NCI-H1436 (cell line): ENCODE measurements at places on chromosomes 7 and 10.

- DNase-seq: no peak
Measured at GRCh38 chr10:90136731-90137316, 435.4 kb downstream of the KIF20B start.

DNA sequence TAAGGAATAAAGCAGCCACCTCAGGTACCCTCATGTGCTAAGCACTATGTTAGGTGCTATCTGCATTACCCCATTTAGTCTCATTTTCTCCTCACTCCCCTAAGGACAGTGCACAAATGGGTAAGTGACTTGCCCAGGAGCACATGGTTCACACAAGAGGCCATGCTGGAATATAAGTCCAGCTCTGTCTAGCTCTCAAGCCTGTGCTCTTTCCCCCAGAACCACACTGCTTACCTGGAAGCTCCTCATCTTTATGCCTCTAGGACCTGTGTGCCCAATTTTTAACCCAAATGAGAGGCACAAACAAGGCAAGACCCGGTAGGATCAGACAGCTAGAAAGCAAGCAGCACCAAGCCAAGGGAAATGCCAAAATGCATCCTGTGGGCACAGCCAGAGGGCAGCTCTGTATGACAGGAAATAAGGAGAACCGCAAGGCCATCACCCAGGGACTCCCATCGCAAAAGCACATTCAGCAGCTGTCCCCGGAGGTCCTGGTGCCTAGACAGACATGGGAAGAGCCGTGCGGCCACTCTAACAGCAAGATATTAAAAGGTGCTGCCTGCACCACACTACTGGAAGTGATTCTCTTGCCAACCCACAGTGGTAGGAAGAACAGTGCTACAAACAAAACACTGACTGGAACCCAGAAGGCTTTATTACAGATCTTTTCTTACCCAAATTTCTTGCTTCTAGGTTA, 88.1 kb downstream of the GSAP start:
- no peak for DNase-seq

DNA sequence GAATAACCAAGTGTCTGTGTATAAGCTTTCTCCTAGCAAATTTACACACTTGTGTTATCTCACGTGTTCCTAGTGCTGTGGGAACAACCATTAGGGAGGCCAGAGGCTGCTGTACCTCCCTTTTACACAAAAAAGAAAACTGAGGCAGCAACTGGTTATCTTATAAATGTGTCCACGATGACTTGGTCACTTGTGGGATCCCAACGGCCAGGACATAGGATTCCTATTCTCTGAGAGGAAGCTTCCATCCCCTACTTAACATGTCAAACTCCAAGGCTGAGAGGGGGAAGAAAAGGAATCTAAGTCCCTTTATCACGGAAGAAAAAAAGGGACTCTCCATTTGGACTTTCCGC, 484 bp downstream of the ZNF438 start:
- no peak for DNase-seq

- DNase-seq: no peak
Measured at GRCh38 chr10:52644373-52645186, 128.0 kb downstream of the MBL2 start.

- no peak for DNase-seq
Measured at GRCh38 chr10:69679736-69680135, 49.7 kb downstream of the FAM241B start.
